ENCODE measurements at places on chromosomes 6 and 20.

GRCh38 chr6:169227116-169227515, 26.5 kb downstream of the THBS2 start:
- no peak for DNase-seq

GRCh38 chr6:152271776-152272464, 365.2 kb downstream of the SYNE1 start:
- DNase-seq, result no peak

DNA sequence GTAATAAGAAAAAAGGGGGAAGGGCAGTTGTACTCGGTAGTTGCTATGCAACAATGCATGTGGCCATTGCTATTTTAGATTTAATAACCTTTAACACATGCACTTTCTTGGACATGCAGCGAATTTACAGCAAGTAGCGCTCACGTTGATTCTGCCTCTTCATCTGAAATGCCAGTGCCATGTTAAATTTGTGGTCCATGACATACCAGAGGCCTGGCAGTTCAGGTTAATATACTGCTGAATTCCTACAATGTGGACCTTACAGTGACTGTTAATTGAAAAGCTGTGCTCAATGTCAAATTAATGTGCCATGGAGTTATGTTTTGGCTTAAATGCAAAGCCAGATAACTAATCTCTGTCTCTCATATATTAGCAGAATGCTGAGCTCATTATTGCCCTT, 699.7 kb downstream of the DOK5 start:
- DNase-seq, result no peak

DNA sequence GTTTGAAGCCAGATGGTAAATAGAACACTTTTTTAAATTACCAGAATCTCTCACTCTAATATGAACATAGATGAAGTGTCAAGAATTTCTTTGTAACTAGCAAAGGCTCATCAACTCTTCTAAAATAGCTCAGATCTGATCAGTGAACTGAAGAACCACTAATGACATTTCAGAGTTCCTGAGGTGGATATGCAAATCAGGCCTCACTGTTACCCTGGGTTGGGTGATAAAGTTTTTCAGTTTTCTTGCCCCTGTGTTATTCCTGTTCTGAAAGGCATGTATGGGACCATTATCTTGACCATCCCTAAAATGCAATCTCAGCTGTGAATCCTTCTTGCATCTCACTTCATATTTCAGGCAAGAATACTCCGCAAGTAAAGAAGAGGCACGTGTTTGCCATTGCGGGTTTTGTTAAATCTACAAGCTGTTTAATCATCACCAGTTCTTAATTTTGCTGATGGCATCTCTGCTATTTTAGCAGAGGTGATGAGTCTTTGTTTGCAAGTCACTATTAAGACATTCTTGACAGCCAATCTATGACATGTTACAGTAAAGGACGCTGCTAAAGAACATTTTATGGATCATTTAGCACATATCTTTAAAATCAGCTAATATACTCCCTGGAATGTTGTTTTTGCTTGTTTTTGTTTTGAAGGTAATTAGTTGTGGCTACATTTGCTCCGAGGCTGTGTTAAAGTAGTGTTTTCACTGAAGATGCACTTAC, 47.9 kb downstream of the KHDC1L start:
- no peak for DNase-seq
